Cortex of kidney (tissue), 1 donor: ENCODE measurements at places on chromosomes 13 and 19.

DNA sequence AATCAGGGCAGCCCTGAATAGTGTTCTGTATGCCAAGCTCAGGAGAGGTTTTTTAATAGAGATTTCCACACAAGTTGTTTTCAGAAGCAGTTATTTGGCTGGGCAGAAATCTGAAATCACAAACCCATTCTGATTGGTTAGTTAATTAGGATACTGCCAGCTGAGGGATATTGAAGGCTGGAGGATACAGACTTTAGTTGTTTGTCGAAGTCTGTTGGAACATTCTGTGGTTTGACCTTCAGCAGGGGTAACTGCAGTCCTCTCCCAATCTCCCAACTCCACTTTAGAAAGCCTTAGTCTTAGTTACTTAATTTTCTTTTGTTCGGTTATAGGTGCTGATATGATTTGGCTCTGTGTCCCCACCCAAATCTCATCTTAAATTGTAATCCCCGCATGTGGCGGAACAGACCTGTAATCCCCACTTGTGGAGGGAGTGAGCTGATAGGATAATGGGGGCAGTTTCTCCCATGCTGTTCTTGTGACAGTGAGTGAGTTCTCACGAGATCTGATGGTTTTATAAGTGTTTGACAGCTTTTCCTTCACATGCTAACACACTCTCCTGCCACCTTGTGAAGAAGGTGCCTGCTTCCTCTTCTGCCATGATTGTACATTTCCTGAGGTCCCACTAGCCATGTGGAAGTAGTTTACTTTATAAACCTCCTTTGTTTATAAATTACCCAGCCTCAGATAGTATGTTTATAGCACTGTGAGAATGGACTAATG lies 169.2 kb downstream of the GPC5 start:
- no peak for DNase-seq

DNA sequence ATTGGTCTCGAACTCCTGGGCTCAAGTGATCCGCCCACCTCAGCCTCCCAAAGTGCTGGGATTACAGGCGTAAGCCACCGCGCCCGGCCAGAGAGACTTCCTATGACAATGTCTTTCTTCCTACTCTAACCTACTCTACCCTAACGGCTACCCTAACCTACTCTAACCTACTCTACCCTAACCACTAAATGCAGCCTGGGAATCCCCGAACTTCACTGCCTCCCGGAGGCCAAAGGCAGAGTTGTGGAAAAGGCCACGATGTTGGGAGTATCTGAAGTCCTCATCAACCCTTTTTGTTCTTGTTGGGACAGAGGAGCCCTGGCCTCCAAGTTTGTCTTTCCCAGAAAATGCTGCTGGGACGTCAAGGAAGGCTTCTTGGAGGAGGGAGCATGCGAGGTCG lies 967 bp upstream of the NR2C2AP start:
- no peak for DNase-seq

DNA sequence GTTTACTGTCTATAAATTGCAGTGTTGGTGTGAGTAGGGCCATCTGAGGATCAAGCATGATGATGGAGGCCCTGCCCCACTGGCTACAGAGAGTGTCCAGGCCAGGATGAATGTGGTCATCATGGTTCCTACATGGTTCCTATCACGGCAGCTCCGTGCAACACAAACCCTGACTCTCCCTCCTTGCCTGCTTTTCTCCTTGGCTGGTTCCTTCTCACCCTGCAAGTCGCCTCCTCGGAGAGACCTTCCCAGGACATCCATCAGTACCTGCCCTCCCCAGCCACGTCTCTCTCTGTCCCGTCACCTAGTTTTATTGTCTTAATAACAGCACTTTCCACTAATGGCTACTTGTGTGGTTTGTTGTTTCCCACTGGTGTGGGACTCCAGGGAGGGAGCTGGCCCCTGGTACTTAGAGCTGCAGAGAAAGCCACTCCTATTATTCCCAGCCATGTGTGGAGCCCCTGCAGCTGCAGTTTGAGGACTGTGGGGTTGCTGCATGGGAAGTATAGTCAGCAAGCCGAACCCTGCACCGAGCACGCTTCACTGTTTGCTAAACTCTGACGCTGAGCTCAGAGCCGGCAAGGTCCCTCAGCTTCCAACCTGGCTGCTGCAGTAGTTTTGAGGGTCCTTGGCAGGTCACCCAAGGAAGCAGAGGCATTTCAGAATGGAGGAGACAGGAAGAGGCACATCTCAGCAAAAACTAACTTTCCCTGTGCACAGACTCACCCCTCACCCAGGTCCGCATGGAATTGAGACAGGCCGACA lies 146.4 kb upstream of the VSTM2B start:
- DNase-seq = no peak

GRCh38 chr19:13154241-13154778 lies 4.1 kb downstream of the IER2 start:
- DNase-seq = no peak

DNA sequence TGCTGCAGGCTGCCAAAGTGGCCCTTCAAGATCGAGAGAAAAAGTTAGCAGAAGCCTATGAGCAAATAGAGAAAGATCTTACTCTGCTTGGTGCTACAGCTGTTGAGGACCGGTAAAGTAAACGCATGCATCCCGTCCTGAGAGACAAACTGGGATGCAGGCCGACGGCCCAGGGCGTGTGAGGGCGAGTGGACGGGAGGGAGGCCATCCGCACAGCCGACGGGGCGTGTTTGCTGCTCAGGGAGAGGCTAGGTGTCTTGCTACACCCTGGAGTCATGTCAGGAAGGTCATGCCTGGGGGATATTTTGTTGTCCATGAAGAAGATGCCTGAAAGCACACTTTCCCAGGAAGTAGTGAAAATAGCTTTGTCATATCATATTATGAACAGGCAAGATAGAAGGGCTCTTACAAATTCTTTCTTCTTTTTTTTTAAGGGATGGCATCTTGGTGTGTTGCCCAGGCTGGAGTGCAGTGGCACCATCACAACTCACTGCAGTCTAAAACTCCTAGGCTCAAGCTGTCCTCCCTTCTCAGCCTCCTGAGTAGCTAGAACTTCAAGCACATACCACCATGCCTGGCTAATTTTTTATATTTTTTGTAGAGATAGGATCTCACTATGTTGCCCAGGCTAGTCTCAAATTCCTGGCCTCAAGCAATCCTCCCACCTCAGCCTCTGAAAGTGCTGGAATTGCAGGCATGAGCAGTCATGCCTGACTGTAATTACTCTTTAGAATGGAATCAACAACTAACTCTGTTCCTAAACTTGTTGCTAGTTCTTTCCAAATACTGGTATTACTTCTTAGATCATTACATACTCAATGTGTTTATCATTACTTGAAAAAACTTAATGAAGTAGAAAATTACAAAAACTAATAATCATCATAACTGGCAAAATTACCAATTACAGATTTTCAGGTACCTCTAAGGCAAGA lies 117.6 kb upstream of the MCF2L start:
- DNase-seq = no peak

DNA sequence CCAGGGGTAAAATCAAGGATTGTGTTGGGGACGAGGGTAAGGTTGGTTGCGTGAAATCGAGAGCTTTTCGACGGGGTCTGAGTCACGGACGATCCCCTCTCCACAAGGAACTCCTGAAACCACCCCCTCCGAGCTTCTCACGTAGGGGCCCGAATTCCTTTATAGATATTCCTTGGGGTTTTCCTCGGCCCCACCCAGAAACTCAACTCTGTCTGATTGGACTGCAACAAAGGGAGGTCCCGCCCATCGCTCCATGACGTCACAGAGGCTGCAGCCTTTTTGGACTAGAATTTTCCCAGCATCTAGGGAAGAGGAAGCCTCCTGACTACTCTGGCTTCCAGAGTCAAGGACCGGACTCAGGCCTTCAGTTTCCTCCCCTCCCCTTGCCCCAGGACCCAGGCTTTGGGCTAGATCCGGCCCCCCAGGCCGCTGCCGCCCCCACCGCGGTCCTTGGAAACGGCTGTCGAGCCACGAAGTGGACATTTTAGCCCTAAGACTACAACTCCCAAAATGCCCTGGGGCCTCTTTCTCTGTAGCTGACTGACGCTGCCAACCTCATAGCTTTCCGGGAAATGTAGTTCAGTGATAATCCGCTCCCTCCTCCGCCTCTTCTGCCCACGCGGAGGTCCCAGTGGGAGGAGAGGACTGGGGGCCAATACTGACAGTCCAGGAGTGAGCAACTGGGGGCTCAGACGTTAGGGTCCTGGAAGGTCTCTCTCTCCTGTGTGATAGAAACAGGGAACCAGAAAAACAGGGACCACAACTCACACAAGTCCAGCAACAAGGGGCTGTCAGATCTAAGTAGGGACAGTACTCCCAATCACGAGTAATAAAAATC lies at the start of gene IZUMO1:
IZUMO1 (minus strand) TSS at position 172 of the 838 bp plus-strand sequence. CDS start 1,050 bp downstream, outside the sequence.
- DNase-seq = no peak

- no peak for DNase-seq
These were observed 543.2 kb downstream of the SLITRK6 start for GRCh38 chr13:85255978-85256377.

GRCh38 chr13:102913914-102914313 lies 68.1 kb downstream of the ERCC5 start:
- DNase-seq = no peak

DNA sequence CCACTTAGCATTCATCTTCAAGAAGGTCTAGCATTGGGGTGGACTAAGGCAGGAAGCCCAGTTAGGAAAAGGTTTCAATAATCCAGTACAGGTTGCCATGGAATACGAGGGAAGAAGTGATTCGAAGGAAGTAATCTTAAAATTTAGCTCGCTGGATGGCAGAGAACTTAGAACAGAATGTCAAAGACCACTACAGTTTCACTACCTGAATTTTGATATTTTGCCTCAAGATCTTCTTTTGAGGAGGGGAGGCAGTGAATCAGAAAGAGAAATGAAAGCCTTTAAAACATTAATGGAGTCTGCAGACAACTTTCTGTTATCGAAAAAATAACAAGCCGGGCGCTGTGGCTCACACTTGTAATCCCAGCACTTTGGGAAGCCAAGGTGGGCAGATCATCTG lies 7.0 kb upstream of the RAB8A start:
- DNase-seq = no peak

GRCh38 chr19:3710265-3710812 lies 2.2 kb downstream of the TJP3 start:
- no peak for DNase-seq

- DNase-seq = no peak
These were observed 47.6 kb upstream of the GPI start for GRCh38 chr19:34317311-34317927.

DNA sequence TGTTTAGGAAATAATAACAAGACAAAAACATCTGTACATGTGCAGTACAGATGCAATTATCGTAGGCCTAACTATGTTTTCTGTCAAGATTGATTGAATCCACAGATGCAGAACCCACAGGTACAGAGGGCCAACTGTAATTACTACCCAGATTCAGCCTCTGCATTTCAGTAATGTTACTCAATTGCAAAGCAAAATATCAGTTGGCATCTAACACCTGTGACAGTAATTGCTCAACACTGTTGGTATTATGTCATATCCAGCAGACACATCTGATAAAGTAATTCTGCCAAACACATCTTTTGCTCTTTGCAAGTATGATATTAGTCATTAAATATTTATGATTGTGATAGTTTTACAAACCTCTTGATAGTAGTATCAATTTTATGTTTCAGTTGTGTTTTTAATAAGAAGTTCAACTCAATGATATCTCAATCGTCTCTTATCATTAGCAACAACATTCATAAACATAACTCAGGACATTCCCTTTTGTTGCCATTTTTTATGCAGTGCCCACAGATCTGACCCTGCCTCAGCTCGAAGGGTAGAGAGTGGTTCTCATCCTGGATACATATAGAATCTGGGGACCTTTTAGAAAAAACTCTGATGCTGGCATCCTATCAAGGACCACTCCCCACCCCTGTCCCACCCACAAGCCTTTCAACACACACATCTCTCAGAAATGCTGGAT lies 104.7 kb downstream of the MYCBP2 start:
- DNase-seq = no peak

- DNase-seq = no peak
These were observed 403.8 kb downstream of the SLITRK5 start for GRCh38 chr13:88074794-88075510.

DNA sequence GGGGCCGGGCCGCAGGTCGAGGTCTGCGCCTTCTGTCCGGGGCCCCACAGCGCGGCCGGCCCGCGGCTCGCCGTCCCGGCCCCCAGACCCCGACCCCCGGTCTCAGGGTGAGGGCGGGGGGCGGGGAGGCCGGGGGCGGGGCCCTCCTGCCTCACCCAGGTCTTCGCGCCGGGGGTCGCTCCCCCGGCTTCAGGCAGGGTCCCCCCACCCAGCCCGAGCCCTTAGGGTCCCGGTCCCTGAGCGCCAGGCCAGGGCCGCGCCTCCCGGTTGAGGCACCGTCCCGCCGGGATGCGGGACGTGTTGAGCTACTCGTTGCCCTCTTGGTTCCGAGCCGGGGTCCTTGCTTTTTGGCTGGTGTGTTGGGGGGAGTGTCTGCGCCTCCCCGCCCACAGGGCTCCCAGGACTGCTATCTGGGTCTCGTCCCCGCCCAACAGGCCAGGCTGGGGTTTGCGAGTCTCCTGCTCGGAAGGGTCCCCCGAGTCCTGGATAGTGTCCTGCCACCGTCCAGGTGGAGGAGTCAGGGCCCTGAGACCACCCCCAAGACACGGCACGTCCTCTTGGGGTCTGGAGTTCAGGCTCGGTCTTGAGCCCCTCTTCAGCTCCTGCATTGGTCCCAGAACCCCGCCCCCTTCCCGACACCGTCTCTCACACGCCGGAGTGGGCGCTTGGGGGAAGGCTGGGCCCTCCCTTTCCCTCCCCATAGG lies 452 bp downstream of the PIAS4 start:
- DNase-seq = no peak

- no peak for DNase-seq
These were observed 7.1 kb downstream of the LDLR start for GRCh38 chr19:11096210-11096841.

GRCh38 chr19:58278541-58279041 lies at the start of gene ZNF8:
ZNF8 (plus strand) TSS chr19:58278955; CDS start chr19:58279082, 127 bp downstream.
- peak; percentile 65 for DNase-seq

- DNase-seq = no peak
These were observed at the start of gene ZNF880 for GRCh38 chr19:52369559-52370340. ZNF880 (plus strand) TSS chr19:52369923; CDS start chr19:52369966, 43 bp downstream.

- no peak for DNase-seq
These were observed 6.8 kb downstream of the ANO8 start for GRCh38 chr19:17327654-17328516.

DNA sequence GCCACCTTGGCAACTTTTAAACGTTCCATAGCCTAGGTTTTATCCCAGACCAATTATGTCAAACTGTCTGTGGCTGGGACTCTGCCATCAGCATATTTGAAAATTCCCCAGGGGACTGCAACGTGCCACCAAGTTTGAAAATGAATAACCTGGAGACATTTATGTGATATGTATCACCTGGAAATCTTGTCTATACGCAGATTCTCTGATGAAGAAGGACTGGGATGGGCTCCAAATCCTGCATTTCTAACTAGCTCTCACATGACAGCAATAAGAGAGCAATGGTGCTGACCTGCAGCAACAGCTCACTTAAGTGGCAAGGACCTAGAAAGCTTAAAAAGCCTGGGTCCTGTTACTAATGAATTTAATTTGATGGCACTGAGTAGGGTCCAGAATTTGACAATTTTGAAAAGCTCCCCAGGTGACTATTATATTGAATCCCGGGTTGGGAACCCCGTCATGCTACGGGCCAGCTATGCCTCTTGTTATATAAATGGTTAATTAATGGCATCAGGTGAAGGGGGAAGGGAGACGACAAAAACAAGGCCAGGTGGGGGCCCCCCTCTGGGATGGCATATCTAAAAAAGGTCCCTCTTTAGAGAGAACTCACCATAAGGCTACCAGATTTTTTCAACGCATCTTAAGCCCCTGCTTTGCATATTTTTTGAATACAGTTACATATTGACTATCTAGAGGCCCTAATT lies 213.7 kb downstream of the ZIC5 start:
- no peak for DNase-seq
